ENCODE measurements at places on chromosomes 1 and 21.

DNA sequence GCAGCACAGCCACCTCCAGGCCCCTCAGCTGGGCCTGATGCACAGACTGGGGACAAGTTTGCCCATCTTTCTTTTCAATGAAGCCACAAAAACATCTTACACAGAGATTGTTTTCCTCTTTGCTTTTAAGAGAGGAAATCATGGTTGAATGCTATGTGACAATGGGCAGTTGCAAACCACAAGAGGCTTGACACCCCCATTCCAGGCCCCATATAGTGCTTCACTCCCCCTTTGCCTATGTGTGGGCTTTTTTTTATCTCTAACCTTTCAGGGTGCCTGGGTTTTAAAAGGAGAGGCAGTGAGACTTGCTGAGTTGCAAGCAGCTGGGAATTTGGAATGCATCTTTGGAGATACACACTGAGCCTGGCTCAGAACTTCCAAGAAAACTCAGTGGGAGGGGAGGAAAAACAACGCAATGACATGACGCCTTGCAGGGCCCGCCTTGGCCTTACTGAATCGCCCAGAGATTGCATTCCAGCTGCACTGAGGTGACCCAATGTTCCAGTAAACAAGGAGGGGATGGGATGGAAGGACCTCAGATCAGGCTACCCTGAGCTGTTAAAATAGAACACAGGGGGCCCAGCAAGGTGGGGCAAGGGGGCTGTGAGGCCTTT, 145.2 kb upstream of the ZNF648 start:
- DNase-seq, result peak; percentile 33

GRCh38 chr1:171935664-171936063, 94.4 kb downstream of the DNM3 start:
- no peak for DNase-seq

DNA sequence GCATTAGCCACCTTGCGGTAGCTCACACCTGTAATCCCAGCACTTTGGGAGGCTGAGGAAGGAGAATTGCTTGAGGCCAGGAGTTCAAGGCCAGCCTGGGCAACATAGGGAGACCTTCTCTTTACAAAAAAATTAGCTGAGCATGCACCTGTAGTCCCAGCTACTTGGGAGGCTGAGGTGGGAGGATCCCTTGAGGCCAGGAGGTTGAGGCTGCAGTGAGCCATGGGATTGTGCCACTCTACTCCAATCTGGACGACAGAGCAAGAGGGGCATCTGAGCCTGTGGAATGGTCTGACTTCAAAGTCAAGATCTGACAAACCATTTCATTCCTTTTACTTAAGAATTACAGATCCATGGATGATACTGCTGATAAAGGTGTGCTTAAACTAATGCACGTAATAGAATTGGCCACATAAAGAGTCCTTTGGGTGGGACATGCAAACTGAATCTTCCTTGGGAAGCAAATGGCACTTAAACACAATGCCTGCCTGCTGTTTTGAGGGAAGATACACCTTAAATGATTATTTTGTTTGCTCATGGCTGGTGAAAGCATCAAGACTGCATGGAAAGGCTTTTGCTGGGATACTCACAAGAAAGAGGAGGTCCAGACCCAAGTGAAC, 2.5 kb upstream of the TMEM201 start:
- no peak for DNase-seq

DNA sequence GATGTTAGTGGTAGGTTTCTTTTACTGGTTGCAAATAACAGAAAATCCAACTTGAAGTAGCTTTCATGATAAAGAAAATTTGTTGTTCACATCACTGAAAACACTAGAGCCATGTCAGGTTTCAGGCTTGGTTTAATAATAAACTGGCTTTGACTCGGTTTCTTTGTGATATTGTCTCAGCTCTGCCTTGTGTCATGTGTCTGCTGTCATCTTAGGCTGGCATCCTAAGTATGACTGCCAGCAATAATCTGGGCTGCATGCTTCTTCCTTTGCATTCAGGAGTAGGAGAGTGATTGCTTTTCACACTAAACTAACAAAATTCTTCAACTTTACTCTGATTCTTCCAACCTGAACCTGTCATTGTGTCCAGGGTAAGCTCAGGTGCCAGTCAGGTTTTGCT, 474.0 kb upstream of the B3GALT2 start:
- DNase-seq, result no peak

GRCh38 chr1:180981596-180982387, 40.9 kb downstream of the STX6 start:
- DNase-seq, result peak; percentile 78
